ENCODE measurements at places on chromosomes 3 and 15. TPM values are rescaled to one million over a fixed set of nuclear protein-coding genes. Genes with fewer than 3 reads are reported as not detected.

SH3GL3 gene
- 2.1 TPM for total RNA-seq

AHSG gene
- under 0.01 TPM for total RNA-seq

NDN gene
- 94.7 TPM for total RNA-seq

PPP2R3A gene
- total RNA-seq, result 6.5 TPM

GOLGA8J gene
- total RNA-seq, result not detected

LDHAL6B gene
- not detected for total RNA-seq

UROC1 gene
- total RNA-seq, result not detected

RPLP1 gene
- 29.3 TPM for total RNA-seq

RLBP1 gene
- total RNA-seq, result not detected

TM4SF18 gene
- 0.46 TPM for total RNA-seq

NMD3 gene
- 97.0 TPM for total RNA-seq

Measured in smooth muscle cell of the umbilical artery (primary cell).